Fibroblast of upper back skin (primary cell): ENCODE measurements at places on chromosomes 5 and 9.
A peak's percentile ranks its signal among the peaks of the same experiment; 100 is the strongest.

GRCh38 chr9:37197158-37198038 is 77.0 kb downstream of the ZCCHC7 start:
- no peak for DNase-seq

DNA sequence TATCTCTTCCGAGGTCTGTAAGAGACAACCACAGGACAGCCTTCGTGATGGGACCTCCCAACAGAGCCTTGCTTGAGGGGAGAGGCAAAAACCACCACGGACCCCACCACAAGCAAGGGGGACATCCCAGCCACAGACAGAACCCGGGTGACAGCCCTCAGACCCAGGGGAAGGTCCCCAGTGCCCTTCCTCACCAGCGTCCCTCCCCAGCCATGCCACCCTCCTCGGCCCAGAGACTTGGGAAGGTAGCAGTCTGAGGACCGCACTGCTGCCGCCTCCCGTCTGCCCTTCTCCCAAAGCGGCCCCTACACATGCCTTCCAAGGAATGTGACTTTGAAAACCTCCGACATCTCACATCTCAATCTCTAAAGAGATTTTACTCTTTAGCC is 13.4 kb downstream of the IPPK start:
- DNase-seq = no peak

- DNase-seq = peak; percentile 51
Measured at GRCh38 chr5:33167541-33167940, 273.2 kb upstream of the TARS1 start.

DNA sequence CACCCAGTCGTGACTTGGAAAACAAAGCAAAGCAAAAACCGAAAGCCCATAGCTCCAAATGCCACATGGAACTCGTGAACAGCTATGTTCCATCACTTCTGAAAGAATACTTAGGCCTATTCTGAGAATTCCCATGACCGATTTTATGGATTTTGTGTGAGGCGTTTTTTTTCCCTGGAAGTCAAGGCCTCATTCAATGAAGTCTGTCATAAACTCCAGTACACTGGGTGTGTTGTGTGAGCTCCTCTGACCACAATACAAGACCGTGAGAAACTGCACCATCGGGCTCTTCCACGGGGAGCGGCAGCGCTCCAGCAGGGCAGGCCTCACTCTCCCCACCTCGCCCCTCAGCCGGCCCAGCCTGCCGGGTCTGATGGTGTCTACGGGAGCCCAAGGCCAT is 209.5 kb downstream of the FANCC start:
- no peak for DNase-seq

GRCh38 chr9:126704157-126704891 is 90.6 kb downstream of the LMX1B start:
- peak; percentile 24 for DNase-seq

GRCh38 chr5:5523066-5523505 is 100.6 kb downstream of the ICE1 start:
- DNase-seq = no peak

DNA sequence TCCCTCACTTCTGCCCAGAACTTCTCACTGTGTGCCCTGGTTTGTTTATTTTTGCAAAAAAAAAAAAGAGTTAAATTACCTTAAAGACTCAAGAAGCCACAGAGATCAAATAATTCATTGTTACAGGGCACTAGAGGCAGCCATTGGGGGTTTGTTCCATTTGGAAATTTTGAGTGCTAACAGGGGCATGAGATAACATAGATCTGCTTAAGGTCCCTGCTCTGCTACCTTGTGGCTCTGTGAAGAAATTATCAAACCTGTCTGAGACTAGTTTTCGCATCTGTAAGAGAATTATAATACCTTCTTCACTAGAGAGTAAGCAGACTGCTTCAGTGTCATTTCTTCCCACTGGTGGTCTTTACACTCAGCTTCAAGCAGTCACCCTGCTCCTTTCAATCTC is 394 bp downstream of the TLR4 start:
- DNase-seq = no peak

- no peak for DNase-seq
Measured at GRCh38 chr5:3116366-3116765, 364.9 kb upstream of the IRX2 start.

GRCh38 chr9:89786655-89787054 is 181.8 kb downstream of the GADD45G start:
- peak; percentile 76 for DNase-seq
